ENCODE measurements at places on chromosomes 13 and 19.
A peak's percentile ranks its signal among the peaks of the same experiment; 100 is the strongest.

DNA sequence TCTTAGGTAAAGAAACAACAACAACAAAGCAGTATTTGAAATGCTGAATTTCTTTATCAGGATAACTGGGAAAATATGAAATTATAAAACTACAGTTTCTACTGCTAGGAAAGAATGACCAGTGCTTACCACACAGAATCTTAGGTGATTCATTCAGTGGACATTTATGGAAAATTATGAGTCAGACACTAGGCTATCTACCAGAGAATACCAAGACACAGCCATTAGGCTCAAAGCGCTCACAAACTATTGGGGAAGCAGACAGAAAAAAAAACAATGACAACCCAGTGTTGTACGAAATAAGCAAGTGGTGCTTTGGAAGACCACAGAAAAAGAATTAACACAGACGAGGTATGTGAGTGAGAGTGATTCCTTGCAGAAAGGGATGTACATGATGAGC is 1019.5 kb downstream of the PCDH9 start:
- DNase-seq = no peak

DNA sequence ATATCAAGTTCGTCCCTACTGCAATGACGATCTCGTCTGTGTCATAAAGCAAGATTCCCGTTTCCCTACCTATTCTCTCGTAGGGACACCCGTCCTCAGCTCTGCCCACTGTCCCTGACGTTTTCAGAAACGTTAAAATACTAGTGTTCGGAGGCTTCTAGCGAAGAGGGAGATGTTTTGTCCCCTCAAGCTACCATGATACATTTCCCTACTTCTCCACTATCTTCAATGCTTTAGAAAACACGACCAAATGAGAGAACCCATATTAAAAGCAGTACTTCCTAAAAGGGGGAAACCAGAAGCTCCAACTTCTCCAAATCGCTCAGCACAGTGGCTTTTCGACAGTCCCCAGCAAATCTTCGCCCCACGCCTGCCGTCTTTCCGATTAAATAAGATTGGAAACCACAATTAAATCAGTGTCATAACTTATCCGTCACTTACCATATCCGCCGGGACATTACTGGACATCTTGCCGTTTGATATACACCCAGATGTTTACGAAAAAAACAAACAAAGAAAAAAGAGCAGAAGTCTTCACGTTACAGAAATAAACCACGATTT is 1.3 kb downstream of the UBL3 start:
- DNase-seq = peak; percentile 46

GRCh38 chr13:99989276-99990125 is 7.9 kb downstream of the ZIC2 start:
- DNase-seq = no peak

DNA sequence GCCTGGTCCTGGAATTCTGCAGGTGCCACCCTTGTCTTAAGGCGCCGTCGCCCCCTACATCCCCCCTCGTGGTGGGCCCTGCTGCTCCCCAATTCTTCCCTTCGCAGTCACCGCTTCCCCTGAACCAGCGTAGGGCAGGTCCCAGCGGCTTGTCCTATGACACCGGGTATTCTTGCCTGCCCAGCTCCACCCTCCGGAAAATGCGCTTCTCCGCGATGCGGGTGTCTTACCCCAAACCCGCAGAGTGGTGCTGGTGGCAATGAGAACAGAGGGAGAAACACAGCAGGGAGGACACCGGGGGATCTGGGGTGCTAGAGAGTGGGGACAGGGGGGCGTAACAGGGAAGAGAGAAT is 9.0 kb downstream of the ZNF808 start:
- peak; percentile 35 for DNase-seq

GRCh38 chr19:14093117-14093823 is 2.7 kb upstream of the SAMD1 start:
- no peak for DNase-seq

DNA sequence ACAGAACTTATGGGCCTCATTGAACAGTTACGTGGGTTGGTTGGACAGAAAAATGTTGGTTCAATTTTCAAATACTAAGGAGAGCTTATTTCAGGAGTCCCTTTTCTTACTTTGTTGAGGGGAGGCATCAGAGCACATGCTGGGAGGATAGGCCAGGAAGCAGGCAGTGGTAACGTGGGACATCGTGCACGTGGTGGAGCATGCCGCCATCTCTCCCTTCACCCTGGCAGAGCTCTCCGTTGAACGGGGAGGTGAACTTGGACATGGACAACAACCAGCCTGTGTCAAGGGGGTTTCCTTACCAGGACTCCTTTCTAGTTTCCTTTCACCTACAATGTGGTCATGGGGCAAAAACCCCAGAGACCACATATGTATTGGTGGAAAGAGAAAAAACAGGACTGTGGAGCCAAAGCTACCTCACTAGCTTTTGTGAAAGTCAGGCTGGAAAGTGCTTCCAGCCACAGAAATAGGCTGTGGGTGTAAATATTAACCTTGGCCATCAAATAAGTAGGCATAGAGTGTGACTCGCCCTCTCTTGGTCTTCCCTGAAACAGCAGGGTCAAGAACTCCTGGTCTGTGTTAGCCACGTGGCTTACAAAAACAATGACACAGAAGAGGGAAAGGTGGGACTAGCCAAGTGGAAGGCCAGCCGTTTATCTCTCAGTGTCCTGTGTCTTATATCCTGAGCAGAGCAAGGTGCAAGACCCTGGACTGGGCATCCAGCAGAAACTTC is 14.4 kb downstream of the MICOS13 start:
- no peak for DNase-seq

DNA sequence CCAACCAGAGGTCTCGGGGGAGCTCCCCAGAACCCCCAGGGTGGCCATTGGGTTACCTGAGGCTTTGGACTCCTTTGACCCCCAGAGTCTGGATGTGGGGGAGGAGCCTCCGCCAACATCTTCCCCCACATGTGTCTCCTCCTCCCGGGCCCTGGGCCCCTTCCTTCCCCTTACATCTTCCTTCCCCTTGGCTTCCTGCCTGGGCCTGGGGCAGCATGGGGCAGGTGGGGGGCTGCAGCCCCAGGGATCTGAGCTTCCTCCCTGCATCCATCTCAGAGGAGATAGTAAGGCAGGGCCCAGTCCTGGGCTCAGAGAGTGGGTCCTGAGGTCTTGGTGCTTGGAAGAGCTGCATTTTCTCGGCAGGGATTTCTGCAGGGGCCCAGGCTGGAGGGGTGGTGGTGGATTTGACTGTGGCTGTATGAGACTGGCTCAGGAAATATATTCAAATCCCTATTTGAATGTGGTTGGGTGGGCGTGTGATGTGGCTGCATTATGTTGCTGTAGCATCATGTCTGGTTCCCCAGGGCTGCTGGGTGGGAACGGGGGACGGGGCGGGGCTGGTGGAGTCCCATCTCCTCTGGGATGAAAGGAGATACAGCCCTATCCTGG is 919 bp downstream of the VAV1 start:
- DNase-seq = peak; percentile 80

DNA sequence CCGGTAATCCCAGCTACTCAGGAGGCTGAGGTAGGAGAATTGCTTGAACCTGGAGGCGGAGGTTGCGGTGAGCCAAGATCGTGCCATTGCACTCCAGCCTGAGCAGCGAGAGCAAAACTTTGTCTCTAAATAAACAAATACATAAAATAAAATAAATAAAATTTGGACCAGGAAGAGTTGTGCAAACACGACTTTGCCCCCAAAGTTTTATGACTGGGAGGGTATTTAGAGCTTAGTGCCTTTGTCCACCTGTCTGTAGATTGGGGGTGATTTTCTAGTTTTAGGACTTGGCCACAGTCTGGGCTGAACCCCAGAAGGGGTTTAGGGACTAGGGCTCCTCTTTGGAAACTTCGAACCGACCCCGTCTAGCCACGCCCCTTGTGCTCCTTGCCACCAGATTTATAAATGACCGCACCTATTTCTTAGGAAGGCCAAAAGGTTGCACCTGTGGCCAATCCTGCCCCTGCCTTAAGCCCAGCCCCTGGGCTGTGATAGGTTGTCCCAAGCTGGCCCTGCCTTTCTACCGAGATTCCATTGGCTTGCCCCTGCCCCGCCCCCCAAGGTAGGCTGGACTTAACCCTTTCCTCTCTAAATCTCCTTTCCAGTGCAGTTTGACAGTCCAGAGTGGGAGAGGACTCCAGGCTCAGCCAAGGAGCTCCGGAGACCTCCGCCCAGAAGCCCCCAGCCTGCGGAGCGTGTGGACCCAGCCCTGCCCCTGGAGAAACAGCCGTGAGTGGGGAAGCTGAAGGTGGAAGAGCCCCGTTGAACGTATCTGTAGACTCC is 5.3 kb downstream of the SHD start:
- no peak for DNase-seq

GRCh38 chr13:74768521-74769085 is 634.4 kb upstream of the KLF12 start:
- no peak for DNase-seq

- no peak for DNase-seq
Measured at GRCh38 chr13:42255886-42256285, 16.1 kb upstream of the AKAP11 start.

GRCh38 chr13:113562085-113562749 is 22.3 kb upstream of the TFDP1 start:
- peak; percentile 69 for DNase-seq

GRCh38 chr13:44074611-44075010 is 194.9 kb downstream of the LACC1 start:
- DNase-seq = no peak

DNA sequence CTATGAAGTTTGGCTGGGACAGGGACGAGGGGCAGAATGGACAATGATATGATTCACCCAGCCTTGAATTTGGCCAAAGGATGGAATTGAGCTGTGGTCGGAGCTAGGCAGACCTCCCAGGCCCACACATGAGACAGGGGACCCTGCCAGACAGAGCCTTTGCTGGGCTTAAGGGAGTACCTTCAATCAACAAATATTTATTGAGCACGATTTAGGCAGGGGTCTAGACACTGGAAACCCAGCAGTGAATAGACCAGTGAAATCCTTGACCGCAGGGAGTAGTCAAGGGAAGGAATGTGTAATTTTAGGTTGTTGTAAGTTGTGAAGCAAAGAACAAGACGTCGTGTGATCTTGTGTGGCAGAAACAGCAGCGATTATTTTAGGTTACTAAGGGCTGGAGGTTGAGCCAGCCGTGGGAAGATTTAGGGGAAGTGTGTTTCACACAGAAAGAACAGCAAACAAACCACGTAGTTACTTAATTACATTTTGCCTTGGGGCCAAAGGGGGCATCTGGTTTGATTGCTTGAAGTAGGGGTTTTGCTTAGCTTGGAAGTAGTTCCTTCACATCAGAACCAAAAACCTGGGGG is 16.9 kb upstream of the AP1M2 start:
- DNase-seq = peak; percentile 30

DNA sequence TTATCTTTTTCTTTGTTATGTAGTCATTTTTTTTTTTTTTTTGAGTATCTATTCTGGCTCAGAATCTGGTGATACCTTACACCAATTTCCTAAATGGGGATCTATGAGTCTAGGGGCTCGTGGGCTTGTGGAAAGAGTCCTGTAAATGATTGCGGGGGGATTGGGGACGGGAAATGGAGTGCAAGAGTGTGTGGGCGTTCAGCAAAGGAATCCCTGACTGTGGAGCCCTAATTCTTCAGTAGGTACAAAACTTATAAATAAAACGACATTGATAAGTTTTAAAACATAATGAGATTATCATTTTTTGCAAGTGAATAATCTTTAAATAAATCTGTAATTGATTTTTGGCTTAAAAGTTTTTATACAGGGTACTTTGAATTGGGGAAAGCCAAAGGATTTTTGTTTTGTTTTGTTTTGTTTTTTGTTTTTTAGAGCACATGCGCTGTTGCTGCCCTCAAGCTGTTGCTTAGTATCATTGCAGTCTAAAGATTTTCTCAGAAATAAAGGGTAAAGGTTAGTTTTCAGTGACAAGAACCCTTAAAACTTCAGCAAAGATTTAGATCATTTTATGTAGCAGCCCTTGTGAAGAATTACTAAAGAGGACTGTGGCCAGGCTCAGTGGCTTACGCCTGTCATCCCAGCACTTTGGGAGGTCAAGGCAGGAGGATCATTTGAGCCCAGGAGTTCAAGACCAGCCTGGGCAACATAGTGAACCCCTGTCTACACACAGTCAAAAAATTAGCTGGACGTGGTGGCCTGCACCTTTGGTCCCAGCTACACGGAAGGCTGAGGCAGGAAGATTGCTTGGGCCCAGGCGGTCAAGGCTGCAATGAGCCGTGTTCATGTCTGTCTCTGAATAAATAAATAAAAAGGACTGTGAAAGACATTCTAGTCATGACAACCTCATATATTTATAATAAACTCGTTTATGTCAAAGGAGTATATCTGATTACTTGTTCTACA is 1.7 kb downstream of the ERCC5 start:
- peak; percentile 17 for DNase-seq

- DNase-seq = no peak
Measured at GRCh38 chr13:106118050-106118449, 417.4 kb downstream of the EFNB2 start.

GRCh38 chr13:27006519-27007161 is 165.0 kb downstream of the USP12 start:
- DNase-seq = no peak

GRCh38 chr19:45507872-45508416 is 665 bp downstream of the VASP start:
- no peak for DNase-seq

Data from GDM1 (cell line).